HFF-Myc (cell line): ENCODE measurements at places on chromosomes 7 and 10.

DNA sequence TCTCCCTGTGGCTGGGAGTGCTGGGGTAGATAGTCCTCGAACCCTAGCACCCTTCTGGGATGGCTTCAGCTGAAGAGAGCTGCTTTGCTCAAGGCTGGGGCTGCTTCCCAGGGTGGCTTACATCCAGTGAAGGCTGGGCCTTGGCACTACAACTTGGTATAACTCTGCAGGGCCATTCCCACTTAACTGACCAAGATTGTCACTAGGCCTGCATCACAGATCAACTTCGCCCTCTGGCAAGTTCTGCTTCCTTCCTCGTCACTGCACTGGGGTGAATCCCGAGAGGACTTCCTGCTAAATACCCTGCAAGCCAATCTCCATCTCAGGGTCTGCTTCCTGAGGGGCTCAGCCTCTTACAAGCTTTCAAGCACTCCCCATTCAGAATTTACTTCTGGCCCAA lies 195.2 kb downstream of the DOCK4 start:
- DNase-seq = no peak

DNA sequence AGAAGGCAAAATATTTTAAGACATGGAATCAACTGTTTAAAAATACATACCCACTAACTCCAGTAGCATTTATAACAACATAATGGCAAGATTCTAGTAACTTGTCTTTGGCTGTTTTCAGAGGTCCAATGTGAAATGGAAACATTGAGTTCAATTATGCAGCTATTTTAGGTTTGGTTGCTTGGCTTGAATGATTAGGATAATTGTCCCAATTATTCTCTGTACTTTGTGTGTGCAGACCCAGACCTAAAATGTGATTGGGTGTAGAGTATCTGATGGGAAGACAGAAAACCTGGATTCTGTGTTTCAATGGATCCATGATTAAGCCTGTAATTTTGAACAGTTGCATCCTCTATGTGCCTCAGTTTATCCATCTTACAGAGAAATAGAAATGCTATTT lies 392.7 kb upstream of the NFE2L3 start:
- DNase-seq = no peak

DNA sequence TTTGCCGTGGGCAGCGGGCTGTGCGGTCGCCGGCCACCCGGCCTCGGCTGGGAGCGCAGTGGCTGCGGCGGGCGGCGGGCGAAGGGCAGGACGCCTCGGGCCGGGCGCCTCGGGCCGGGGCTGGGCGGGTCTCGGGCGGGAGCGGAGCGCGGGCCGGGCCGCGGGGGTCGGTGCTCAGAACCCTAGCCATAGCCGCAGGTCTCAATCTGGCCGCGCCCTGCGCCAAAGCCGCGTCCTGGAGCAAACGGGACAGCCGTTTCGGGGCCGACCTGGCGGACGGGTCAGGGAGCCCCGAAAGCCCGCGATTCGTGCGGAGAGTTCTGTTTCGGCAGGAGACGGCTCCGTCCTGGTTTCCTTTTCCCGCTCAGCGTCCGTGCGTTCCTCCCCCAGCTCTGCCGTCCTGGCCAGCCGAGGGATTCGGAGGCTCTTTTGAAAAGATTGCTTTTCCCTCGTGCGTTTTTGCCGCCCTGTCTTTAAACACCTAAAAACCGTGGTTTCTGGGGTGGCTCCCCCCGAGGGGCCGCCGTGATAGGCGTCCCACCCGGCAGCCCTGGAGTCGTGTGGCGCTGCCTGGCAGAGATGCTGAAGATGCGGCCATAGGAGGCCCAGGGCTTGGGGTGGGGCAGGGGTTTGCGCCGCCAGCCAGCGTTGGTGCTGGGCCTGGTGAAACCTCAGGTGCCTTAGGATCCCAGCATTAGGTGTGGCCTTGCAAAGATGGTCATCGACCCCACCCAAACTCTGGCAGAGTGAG lies 727 bp downstream of the RET start:
- DNase-seq = no peak

GRCh38 chr10:101780818-101781654 lies 2.2 kb downstream of the NPM3 start:
- no peak for DNase-seq

DNA sequence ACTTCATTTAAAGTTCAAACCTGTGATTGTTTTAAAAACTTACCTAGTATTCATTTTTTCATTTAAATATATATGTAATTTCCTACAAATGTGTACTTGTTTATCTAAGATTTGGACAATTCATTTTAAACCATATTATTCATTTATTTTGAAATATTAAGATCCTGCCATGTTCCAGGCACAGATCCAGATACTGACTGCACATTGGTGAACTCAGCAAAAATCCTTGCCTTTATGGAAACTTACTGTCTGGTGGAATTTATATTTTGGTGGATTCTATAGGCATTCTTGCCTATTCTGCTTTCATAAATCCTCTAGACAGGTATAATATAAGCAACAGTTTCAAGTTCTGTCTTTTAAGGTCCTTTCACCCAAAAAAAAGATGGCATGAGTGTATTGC lies 48.3 kb upstream of the RPA3 start:
- DNase-seq = no peak

- DNase-seq = no peak
These were observed 739.7 kb upstream of the ANKRD30A start for GRCh38 chr10:36385693-36386092.
